ENCODE measurements at places on chromosomes 1 and 21.

- DNase-seq = no peak
Observed at GRCh38 chr1:153678519-153679336, at the start of gene NPR1. Gene NPR1 (plus strand): TSS chr1:153678688. CDS start chr1:153679109, 421 bp downstream.

- no peak for DNase-seq
Observed at GRCh38 chr1:177329871-177330270, 159.1 kb downstream of the BRINP2 start.

DNA sequence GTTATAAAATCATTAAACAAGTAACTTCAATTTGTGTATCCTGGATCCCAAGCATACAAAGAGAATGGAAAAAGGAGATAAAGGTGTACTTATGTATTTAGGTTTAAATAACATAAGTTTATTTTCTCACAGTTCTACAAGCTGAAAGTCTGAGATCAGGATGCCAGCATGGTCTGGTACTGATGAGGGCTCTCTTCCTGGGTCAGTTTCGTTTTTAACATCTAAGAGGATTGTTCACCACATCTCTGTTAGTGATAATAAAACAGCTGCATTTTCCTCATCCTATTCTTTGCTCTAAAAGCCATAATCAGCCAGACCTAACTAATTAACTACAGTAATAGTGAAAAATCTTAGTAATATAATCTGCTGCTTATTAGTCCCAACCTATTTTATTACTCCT is 5.2 kb downstream of the EGLN1 start:
- no peak for DNase-seq

DNA sequence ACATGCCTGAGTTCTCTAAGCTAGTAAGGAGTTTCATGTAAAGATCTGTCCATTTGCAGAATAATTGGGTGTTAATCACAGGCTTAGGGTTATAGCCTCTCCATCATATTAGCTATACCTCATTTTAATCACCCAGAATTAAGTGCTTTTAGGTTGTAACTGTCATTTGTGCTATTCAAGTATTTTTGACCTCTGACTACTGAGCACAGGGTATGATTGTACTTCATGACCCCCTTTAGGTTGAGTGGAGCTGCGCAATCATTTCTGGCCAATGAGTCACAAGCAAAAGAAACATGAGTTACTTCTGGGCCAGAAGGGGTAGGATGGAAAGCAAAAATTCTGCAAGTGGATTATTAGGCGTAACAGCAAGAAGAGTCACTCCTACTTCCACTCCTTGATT is 8.4 kb upstream of the SNX7 start:
- DNase-seq = no peak

GRCh38 chr1:112507336-112507735 is 1.4 kb upstream of the WNT2B start:
- no peak for DNase-seq

DNA sequence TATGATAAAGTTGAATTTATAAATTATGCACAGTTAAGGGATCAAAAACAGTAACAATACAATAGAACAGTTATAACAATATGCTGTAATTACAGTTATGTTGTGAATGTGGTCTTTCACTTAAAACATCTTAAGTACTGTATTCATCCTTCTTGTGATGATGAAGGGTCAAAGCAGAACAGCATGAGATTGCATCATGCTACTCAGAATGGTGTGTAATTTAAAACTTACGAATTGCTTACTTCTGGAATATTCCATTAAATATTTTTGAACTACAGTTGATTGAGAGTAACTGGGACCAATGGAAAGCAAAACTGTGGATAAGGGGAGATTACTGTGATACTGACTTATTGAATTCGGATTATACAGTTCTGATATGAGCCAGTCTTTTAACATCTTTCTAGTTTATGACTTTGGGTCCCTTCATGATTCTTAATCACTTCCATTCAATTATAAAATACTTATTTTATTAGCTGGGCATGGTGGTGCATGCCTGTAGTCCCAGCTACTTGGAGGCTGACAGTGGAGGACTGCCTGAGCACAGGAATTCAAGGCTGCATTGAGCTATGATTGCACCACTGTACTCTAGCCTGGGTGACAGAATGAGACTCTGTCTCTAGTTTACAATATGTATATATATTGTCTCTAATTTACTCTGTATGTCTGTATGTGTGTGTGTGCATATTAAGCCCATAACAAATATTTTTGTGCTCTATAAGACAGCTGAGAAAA is 43.2 kb downstream of the ATP1B1 start:
- DNase-seq = no peak

DNA sequence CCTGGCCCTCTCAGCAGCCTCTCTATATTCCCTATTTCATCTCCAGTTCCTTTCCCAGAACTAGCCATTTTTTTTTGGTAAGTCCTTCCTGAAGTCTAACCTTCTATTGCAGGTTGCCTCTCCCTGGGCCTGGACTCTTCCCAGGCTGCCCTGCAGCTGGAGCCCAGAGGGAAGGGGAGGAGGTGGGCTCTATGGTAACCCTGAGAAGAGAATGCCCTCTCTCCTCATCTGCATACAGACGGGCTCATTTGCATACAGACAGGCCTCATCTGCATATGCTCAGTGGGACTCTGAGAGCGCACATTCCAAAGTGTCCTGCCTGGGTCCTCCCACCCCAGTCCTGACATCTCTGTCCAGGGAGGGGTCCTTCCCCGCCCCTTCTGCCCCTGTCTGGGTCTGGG is 32.7 kb downstream of the RHBG start:
- DNase-seq = no peak

GRCh38 chr1:15255582-15256149 is 8.6 kb downstream of the FHAD1 start:
- DNase-seq = no peak

DNA sequence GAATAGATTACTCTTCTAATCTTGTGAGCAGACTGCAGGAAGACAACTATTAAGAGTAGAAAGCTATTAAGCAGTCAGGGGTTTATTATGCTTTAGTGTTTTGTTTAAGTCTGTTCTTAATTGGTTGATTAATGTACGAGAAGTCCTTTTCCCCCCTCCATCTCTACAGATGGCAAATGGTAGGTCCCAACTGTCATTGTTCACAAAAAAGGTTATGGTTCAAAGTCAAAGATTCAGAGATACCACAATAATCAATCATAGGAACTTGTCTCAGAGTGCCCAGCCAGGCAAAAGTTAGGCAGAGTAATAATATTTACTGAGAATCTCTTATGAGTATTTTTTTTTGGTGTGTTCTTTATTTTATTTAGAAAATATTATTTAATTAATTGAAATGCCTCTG is 26.8 kb downstream of the NFIA start:
- DNase-seq = no peak

- no peak for DNase-seq
Observed at GRCh38 chr21:29499734-29500343, 201.1 kb downstream of the BACH1 start.

- no peak for DNase-seq
Observed at GRCh38 chr1:99737016-99737415, 29.4 kb downstream of the FRRS1 start.

DNA sequence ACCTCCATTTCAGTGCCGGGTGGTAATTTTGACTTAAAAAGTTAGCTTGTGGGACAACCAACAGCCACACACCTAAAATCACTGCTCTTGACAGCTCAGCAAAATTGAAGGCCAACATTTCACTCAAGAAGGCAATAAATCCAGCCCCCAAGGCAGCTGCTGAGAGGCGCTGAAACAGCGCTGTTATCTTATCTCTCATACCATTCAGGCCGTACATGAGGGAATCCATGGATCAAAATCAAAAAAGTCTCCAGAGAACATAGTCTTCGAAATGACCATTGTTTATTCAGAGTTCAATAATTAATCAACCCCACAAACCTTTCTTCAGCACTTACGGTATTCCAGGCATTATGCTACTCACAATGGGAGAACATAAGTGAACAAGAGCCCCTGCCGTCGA is 38.5 kb downstream of the ZBTB18 start:
- no peak for DNase-seq

DNA sequence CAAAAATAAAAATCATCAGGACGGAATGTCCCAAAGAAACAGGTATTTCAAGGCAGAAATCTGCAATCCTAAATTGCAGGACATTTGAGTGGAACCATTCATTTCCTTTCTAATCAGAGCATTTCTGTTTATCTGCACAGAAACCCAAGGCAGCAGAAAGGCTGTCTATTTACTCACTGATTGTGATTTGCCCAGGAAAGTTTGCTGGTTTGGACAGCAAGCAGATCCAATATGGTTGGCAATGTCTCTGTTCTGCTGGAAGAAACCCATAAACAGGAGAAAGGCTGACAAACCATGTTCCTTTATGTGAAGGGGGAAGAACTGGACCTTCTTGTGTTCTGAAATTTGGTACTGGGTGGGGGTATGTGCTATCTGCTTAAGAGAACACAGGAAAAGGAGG is 120.1 kb downstream of the CLIC6 start:
- DNase-seq = no peak

DNA sequence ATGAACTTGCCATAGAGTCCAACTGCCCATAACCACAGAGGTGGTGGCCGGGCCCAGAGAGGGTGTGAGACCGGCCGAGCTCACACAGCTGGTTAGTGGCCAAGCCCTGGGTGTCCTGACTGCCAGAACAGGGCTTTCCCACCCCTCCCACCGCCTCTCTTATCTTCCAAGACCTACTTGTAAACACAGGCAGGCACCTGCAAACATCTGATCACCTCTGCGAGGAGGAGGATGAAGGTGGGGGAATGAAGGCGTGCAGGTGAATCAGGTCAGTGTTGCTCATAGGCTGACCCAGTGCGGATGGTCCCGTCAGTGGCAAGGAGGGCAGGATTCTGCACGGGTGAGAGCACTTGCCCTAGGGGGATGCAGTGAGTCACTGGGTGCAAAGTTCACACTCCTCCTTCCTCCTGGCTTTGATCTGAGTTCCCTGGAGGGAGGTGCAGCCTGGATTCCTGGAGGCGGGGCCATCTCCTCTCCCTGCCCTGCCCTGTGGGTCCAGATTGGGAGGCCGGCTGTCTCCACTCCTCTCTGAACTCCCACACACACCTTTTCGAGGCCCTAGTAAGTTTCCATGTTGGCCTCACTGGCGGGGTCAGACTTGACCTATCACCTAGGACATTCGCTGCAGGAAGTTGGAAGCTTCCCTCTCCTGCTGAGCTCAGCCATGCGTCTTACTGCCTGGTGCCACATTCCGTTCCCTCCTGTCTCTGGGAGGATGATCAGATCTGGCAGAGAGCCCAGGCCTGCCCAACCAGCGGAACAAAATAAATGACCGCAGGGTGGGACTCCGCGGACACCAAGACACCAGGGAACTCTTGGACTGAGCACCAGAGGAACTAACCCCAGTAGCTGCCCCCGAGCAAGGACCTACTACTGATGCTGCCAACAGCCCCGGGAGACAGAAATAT is 7.3 kb downstream of the UQCRHL start:
- peak; percentile 96 for DNase-seq

DNA sequence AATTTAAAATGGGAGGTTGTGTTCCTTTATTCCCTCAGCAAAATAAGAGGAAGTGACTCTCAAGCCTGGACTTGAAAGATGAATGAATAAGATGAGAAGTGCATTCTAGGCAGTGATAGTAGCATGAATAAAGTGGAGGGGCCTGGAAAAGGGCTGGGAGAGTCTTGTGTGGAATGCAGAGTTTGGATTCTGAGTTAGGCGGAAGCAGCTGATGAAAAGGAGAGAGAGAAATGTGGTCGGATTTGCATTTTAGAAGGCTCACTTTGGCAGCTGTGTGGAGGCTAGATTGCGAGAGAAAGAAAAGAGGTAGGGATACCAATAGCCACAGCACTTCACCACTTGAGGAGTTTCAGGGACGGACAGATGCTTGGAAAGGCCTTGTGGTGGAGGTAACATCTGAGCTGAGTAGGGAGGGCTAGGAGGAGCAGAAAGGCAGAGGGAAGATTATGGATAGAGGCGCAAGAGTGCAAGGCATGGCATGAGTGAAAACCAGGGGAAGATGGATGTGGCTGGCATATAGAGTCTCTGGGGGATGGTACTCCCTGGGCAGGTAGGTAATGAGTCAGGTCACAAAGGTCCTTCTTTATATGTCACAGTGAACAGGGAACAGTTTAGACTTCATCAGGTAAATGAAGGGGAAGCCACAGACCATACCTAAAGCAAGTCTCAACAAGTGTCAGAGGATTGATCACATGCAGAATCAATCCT is 59.6 kb downstream of the ST3GAL3 start:
- DNase-seq = no peak

- no peak for DNase-seq
Observed at GRCh38 chr1:234967121-234967520, 161.5 kb downstream of the TOMM20 start.

DNA sequence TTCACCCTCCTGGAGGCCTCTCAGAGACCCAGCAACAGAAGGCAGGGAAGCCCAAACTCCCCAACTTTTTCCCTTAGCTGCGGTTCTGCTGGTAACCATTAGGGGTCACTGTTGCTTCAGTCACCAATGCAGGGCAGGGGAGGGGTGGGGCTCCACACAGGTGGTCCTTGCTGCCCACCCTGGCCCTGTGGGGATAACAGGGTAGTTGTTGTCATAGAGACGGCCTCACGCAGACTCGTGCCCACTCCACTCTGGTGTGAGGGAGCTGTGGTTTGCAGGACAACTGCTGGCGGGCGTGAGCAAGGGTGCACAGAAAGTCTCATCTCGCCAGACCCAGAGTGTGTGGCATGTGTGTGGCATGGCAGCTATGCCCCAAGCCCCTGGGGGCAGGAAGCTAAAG is 19.9 kb downstream of the INSRR start:
- DNase-seq = no peak

DNA sequence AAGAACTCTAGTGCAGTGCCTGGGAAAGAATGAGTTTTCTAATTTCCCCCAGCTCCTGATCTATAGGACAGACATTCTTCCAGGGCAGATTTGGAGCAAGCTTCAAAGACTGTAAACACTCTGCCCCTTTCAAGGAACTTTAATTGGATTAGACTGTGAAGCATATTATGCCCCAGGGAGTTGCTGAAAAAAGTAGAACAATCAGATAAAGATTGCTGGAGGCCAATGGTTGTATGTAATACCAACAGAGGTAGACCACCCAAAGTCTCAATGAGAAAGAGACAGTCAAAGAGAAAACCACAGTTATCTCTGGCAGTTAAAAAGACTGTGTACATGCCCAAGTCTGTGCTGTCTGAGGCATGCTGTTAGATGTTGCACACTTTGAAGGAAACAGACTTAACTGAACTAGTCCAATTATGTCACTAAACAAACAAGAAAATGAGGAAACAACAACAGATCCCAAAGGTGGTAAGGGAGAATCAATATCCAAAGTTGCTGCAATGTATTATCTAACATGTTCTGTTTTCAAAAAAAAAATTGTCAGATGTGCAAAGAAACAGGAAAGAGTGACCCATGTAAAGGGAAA is 24.4 kb downstream of the C4BPA start:
- no peak for DNase-seq

DNA sequence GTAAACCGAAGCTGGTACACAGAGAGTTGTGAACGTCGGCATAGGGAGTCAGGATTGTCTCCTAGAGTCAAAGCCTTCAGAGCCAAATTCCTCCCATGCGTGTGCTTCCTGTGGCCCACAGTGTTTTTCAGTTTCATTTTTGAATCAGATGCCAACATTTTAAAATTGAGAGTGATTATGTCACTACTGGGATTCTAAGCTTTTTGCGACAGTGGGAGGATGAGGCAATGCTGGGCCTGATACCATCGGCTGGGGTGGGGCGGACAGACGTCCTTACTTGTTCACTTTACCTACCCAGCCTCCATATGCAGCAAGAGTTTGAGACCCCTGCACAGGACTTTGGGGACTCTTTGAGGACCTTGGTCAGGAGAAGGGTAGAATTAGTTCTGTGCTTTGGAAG is 1.3 kb upstream of the KLHDC7A start:
- no peak for DNase-seq

GRCh38 chr1:193242000-193242399 is 55.6 kb upstream of the B3GALT2 start:
- no peak for DNase-seq

Data from RWPE2 (cell line).